SK-N-SH (cell line): ENCODE measurements at places on chromosomes 2 and 18. TPM values are rescaled to one million over a fixed set of nuclear protein-coding genes. Genes with fewer than 3 reads are reported as not detected.

DNA sequence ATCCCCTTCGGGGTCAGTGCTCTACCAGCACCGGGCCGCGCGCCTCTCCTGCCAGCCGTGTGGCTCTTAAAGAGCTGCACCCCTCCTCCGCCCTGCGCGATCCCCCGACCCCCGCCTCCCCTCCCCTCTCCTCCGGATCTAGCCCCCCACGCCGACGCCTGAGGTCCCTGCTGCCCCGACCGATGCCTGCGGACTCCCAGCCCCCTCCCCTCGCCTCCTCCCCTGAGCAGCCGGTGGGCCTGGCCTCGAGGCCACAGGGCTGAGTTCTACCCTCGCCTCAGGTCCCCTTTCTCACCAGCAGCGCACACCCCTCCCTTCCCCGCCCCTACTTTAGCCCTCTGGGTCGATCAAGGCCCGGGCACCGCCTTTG lies 5.8 kb upstream of the SIX3 start:
- DNase-seq, result peak; percentile 83

GRCh38 chr2:73004889-73005596 lies 66.5 kb downstream of the SFXN5 start:
- DNase-seq, result no peak

GRCh38 chr18:45635893-45636509 lies 20.7 kb downstream of the SLC14A2 start:
- DNase-seq, result no peak

GRCh38 chr18:74610051-74610615 lies 12.5 kb downstream of the ZNF407 start:
- no peak for DNase-seq

The C2orf78 gene
- 0.02 and 0.06 TPM in 2 replicates for polyA plus RNA-seq

The KCNS3 gene
- polyA plus RNA-seq, result 0.05 and 0.07 TPM in 2 replicates

- DNase-seq, result no peak
Measured at GRCh38 chr2:45776160-45776955, 124.9 kb downstream of the PRKCE start.

The SPR gene
- polyA plus RNA-seq, result 25.7 and 27.5 TPM in 2 replicates

- no peak for DNase-seq
Measured at GRCh38 chr2:10289352-10289751, 13.4 kb upstream of the HPCAL1 start.

DNA sequence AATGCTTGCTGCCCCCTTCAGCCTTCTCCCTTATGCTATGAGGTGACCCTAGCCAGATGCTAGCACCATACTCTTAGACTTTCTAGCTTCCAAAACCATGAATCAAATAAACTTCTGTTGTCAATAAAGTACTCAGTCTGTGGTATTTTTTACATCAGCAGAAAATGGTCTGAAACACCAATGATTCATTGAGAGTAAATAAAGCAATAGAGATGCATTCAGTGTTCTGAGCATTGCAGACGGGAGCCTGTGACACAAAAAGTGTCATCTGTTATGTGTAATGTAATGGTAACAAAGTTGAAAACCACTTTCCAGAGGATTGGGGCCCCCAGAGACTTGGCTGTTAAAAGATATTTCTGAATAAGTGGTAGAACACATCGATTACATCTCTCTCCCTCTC lies 758.0 kb upstream of the NRXN1 start:
- DNase-seq, result no peak

DNA sequence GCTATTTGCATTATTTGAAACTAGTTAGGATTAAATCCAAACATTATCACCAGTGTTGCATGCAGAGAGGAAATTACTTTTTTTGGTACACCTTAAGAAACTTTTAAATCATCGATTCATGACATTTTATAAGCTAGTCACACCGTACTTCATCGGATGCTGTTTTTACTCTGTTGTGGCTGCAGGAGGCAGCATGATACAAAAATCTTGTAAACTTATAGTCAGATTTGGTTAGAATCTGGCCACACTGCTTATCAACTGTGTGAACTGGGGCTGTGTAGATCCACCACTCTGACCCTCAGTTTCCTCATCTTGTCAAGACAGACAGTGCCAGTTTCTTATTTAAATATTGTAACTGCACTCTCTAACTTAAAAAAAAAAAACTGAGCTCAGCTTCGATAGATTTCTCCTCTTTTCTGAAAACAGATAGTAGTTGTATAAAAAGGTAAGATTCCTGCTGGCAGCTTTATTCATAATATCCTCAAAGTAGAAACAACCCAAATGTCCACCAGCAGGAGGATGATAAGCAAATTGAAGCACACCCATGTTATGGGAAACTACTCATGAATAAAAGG lies 77.8 kb downstream of the RAPGEF4 start:
- DNase-seq, result peak; percentile 33

The LIMS3 gene
- 1.4 and 3.6 TPM in 2 replicates for polyA plus RNA-seq

The C2orf72 gene
- polyA plus RNA-seq, result 0.32 and 0.35 TPM in 2 replicates

GRCh38 chr18:63617915-63618234 lies 26.2 kb downstream of the SERPINB4 start:
- DNase-seq, result no peak

The ANAPC1 gene
- polyA plus RNA-seq, result 16.0 and 22.4 TPM in 2 replicates

DNA sequence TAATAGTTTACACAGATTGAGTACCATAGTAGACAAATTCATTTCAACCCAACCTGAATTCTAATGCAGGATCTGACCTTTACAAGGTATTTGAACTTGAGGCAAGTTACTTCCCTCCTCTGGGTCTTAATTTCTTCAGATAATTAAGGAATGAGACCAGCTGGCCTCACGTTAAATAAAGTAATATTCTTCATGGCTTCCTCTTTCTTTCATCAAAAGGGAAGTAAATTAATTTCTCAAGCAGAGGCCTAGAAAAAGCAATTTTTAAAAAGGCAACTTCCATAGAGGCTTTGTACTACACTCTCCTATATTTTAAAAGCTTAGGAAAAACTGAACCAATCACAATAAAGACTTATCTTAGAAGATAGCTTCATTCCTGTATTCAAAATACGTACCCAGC lies 109.2 kb downstream of the EXOC6B start:
- no peak for DNase-seq

DNA sequence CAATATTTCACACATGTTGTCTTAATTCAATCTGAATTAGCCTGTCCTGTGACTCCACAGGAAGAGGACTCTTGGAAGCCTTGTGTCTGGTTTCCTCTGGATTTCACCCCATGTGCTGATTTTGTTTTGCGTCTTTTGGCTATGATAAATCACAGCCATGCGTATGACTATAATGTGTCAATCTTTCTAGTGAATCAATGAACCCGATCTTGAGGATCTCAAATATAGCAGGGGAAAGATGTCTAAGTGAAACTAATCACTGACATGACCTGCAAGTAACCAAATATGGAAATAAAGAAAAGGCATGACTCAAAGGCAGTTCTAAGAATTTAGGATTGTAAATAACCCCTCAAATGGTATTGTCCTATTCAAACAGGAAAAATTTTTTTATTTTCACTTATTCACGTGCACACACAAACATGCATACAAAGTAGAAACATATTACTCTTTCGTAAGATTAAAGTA lies 8.2 kb downstream of the WDFY1 start:
- no peak for DNase-seq

DNA sequence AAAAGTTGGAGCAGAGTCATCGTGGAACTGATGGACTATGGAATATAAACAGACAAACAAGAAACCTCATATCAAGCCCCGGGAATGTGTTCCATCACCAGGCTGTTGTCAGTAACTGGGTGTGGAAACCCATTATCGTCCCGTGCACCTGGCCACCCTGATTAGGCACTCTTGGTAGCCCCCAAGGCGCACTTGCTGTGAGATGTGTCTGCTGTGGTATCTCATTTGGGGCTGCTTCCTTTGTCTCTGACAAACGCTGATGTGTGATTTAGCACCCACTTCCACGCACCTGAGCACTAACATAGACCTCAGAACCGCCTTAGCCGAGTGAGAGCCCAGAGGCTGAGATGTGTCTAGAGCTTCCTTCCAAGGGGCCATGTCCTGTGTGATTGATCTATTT lies 96.3 kb downstream of the PRPF40A start:
- no peak for DNase-seq

The RAD51AP2 gene
- 0.02 TPM in 1 of 2 replicates, not detected in the other for polyA plus RNA-seq

The LRRC30 gene
- polyA plus RNA-seq, result not detected in 2 replicates

DNA sequence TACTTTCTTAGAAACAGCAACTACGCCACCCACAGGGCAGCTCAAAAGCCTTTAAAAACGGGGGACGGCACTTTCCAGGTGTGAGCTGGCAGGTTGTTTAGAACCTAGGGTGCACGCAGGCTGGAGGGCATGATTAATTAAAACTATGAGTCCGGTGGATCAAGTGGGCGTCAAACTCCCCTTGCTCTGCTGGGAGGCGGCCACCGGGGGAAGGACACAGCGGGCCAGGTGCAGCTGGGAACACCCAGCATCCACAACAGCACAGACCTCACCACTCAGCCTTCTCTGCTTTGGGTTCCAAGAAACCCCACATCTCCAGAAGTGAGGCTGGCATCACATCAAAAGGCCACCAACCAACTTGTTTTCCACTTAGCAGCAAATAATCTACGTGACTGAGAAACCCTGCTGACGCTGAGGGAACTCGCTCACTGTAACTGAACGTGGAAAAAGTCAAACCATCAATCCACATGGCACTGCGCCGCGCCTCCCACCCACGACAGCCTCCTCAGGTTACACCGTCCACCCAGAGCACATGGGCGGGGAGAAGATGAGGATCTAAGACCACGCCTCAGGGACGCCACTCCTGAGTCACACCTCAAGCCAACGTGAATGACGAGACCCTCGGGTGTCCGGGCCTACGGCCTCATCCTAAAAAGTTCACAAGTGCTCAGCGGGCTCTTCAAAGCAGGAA lies 118.2 kb downstream of the ZNF516 start:
- DNase-seq, result no peak

GRCh38 chr2:232940724-232941123 lies 70.7 kb downstream of the SNORC start:
- no peak for DNase-seq

GRCh38 chr2:120536141-120536540 lies 190.2 kb downstream of the INHBB start:
- DNase-seq, result no peak

The LOXHD1 gene
- polyA plus RNA-seq, result not detected in 2 replicates

The ZC3H6 gene
- polyA plus RNA-seq, result 0.71 and 0.86 TPM in 2 replicates

GRCh38 chr2:71151620-71152019 lies 21.2 kb downstream of the MPHOSPH10 start:
- no peak for DNase-seq

The NT5DC4 gene
- not detected in 2 replicates for polyA plus RNA-seq

The MYOM1 gene
- polyA plus RNA-seq, result 0.07 and 0.08 TPM in 2 replicates

- peak; percentile 44 for DNase-seq
Measured at GRCh38 chr2:38581193-38582147, 21.3 kb downstream of the HNRNPLL start.

The NAGK gene
- 74.8 and 83.6 TPM in 2 replicates for polyA plus RNA-seq

The GALNT14 gene
- 1.6 and 1.8 TPM in 2 replicates for polyA plus RNA-seq

DNA sequence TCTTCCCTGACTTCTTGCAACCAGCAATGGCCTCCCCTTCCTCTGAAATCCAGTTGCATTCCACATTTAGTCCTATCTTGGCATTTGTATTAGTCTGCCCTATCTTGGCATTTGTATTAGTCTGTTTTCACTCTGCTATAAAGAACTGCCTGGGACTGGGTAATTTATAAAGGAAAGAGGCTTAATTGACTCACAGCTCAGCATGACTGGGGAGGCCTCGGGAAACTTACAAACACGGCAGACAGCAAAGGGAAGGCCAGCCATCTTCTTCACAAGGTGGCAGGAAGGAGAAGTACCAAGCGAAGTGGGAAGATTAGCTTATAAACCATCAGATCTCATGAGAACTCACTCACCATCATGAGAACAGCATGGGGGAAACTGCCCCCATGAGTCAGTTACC lies 234.5 kb upstream of the COPS8 start:
- DNase-seq, result no peak

- no peak for DNase-seq
Measured at GRCh38 chr2:133400411-133400810, 167.9 kb downstream of the NCKAP5 start.

DNA sequence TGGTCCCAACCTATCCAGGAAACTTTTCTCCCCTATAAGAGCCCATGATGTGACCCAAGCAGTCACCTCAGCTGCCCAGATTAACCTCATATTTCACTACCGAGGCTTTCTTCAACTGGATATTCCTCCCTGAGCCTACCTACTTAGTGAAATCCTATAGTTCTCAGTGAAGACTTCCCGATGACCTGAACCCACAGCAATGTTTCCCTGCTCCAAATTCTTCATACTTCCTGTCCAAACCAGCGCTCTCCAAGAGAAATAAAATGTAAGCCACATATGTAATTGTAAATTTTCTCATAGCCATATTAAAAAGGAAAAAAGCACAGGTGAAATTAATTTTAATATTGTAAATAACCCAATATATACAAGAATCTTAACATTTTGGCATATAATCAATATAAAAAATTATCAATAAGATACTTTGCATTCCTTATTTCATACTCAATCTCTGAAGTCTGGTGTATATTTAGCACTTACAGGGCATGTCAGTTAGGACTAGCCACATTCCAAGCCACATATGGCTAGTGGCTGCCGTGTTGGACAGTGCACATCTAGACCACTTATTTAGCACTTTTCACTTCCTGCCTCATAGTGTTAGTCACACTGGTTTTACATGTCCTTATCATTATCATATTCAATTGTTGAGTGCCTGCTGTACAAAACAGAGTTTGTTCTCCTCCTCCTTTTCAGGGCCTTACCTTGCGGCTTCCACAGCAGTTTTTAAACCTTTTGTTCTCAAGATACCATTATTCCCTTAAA lies 1.9 kb upstream of the STAT4 start:
- DNase-seq, result no peak

GRCh38 chr2:30400151-30400954 lies 46.7 kb upstream of the LCLAT1 start:
- no peak for DNase-seq

- no peak for DNase-seq
Measured at GRCh38 chr2:18384242-18384641, 176.2 kb downstream of the RDH14 start.

- DNase-seq, result no peak
Measured at GRCh38 chr18:62386091-62386490, 61.0 kb downstream of the TNFRSF11A start.

GRCh38 chr2:203437511-203437910 lies 97.6 kb downstream of the RAPH1 start:
- DNase-seq, result no peak

The RAB27B gene
- 0.56 and 0.68 TPM in 2 replicates for polyA plus RNA-seq

GRCh38 chr2:43273529-43273928 lies 47.1 kb upstream of the ZFP36L2 start:
- DNase-seq, result no peak

- no peak for DNase-seq
Measured at GRCh38 chr2:10237392-10238321, 65.0 kb upstream of the HPCAL1 start.

DNA sequence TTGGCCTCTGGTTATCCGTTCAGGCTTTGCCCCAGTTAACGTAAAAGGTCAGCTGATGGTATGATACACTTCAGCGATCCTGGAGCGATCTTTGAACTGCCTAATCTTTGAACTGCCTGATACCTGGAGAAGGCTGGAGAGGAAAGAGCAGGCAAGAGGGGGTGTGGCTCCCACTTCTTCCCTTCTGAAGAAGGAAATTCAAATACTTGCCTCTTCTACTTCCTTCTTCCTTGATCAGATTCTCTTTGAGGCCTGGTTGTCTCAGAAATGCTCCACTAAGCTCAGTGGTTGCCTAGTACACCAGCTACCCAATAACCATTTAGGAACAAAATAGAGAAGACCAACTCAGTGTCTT lies 619 bp downstream of the GALM start:
- DNase-seq, result no peak
